ENCODE measurements at places on chromosomes 6 and 20.

DNA sequence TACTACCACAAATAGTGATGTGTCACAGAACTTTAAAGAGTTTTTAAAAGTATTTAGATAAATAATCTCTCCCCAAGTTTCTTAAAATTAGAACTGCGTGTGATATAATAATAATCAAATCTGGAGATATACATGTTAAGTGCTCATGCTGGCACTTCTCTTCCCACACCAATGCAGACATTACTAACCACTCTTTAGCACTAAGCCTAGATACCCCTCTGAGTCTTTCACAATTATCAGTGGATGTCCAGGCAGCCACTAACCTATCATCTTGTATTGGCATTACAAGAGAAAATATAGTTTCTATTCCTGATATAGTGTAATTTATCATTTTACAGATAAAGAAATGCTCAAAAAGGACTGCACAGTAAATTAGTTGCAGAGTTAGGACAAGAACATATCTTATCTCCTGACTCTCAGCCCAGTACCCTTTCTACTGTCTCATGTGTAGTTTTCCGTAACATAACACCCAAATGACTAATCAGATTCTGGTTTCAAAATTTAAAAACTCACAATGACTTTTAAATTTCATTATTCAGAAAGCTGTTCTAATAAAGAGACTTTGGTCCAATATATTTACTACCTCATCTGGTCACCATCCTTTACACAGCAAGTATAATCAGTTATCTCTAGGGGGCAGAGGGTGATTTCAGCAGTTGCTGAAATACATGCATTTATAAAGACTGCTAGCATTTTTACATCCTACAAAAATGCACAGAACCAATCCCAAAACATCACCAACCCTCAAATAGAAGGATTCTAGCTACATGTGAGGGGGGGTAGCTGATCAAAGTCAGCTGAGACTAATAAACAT lies 215.5 kb upstream of the MCHR2 start:
- no peak for DNase-seq

DNA sequence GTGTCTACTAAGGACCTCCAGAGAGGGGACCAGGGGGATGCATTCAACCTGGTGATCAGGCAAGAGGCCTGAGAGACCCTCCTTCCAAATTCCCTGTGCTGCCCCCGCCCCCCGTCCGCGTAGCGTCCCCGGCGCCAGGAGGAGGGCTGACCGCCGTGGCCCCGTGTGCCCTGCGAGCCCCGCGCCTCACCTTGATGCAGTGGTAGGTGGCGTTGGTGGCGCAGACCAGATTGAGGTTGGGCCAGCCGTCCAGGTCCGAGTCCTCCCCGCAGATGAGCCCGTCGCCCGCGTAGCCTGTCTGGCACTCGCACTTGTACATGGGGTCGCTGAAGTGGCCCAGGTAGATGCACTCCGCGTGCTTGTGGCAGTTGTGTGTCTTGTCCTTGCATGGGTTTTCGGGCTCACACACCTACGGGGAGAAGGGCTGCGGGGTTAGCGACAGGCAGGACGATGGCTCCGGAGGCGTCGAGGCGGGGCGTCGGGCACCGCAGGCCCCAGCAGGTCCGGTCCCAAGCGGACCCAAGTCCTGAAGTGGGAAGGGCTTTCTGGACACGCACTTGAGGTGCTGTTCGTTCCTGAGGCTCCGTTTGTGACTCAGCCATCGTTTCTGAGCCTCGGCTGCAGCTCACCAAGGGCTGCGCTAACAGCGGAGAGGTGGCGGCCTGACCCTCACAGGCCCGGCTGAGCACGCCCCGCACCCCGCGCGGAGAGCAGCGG lies 21.7 kb downstream of the THBS2 start:
- DNase-seq, result no peak

- no peak for DNase-seq
Observed at GRCh38 chr6:137768935-137769334, 98.1 kb upstream of the TNFAIP3 start.

DNA sequence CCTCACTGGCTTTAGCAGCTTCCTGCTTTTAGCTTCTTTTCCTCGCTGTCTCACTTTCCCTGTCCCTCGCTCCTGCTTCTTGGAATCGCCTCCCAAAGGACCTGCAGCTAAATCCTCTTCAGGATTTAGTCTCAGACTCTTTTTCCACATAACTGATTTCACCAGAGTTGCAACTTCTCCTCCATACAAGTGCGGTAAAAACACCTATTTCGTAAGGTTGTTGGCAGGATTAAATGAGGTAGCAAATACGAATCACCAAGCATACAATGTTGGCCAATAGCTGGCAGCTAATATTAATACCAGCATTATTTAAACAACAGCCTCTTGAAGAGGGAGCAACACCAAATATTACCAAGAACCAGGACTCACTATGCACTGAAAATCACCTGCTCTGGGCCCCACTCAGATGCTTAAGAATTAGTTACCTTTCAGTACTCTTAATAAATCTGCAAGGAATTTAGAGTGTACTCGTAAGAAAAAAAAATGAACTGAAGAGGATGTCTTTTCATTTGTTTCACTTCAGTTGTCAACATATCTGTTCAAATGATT lies 123.0 kb downstream of the DTNBP1 start:
- DNase-seq, result no peak

- no peak for DNase-seq
Observed at GRCh38 chr20:347317-347639, 367 bp downstream of the NRSN2 start.

- DNase-seq, result no peak
Observed at GRCh38 chr6:12832226-12832735, 115.7 kb downstream of the PHACTR1 start.

- DNase-seq, result no peak
Observed at GRCh38 chr6:5905431-5906339, 101.0 kb downstream of the NRN1 start.
